ENCODE measurements at places on chromosomes 12 and 14.
A peak's percentile ranks its signal among the peaks of the same experiment; 100 is the strongest.

DNA sequence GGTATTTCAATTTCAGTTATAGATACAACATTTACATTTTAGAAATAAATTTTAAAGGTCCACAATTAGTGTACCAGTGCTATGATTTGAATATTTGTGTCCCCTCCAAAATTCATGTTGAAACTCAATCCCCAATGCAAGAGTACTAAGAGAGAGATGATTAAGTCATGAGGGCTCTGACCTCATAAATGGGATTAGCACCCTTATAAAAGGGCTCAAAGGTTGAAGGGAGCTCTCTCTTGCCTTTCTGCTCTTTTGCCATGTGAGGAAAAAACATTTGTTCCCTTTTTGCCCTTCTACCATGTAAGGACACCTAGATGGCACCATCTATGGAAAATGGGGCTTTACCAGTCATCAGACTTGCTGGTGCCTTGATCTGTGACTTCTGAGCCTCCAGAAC lies 25.8 kb upstream of the CNOT2 start:
- no peak for DNase-seq

GRCh38 chr12:51847643-51848325 lies 734 bp downstream of the FIGNL2 start:
- DNase-seq, result no peak

GRCh38 chr12:29707846-29708245 lies 75.9 kb downstream of the TMTC1 start:
- DNase-seq, result no peak

DNA sequence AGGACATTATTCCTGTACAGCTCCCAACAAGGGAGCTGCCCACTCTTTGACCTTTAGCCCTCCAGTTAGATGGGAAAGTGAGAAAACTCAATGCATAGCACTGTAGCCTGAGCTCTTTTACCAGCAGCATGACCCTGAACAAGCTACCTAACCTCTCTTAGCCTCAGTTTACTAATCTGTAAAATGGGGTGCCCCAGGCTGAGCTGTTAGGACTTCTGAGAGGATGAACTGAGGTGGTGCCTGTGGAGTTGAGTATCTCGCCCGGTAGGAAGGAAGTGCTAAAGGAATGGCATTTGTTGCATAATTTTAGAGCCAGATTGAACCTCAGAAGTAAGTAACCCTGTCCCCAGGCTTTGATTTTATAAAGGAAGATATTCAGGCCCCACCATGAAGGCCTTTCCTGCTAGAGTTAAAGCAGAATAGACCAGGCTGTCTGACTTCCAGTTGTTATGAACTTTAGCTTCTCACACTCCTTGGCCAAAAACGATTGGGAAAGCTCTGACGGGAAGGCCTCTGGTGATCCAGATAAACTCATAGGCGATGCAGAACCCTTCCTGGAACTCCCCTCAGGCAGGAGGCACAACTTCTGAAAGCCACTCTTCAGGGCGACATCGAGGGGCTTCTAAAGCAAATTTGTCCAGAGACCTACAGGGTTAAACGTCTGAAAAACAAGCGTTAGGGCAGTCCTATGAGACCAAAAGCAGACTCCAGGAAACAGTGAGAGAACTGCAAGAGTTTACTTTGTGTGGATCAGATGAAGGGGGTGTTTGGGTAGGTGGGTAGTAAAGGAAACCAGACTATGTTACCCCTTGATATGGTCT lies 2.5 kb upstream of the SERPINA10 start:
- no peak for DNase-seq

- DNase-seq, result no peak
Measured at GRCh38 chr14:22558221-22558913, 30.7 kb downstream of the DAD1 start.

GRCh38 chr14:77111021-77111420 lies 13.0 kb downstream of the CIPC start:
- DNase-seq, result no peak

GRCh38 chr12:107514887-107515445 lies 170.6 kb upstream of the PWP1 start:
- peak; percentile 9 for DNase-seq

GRCh38 chr14:33551963-33552362 lies 398.9 kb downstream of the EGLN3 start:
- no peak for DNase-seq

GRCh38 chr14:75562089-75562488 lies 16.3 kb upstream of the FLVCR2 start:
- DNase-seq, result peak; percentile 77

DNA sequence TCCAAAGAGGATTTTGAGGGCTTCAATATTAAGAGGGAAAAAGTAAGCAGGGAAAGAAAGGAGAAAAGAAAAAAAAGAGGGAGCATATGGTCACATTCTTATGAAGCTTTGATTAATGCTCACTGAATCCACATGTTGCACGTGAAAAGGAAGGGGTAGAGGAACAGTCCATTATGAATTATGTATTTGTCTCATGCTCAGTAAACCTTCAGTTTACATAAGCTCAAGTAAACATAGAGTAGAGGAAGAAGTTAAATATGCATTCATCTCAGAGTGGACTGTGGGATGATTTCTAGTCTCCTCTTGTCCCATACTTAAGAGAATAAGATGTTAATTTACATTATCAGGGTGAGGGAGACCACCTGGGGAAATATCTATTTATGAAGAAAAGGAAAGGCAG lies 334.5 kb downstream of the IPO8 start:
- DNase-seq, result no peak

DNA sequence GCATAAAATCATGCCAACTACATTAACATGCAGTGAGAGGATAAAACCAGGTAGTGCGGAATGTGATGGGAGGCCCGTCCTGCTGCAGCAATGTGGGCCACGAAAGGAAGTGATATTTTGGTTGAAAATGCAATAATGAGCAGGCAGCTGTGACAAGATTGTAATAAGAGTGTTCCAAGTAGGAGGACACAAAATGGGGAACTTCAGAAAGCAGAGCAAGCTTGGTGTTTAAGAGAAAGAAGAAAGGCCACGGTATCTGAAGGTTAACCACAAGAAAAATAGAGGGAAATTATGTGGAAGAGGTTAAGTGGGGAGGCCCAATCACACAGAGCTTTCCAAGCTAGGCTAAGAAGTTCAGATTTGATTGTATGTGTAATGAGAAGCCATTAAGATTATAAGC lies 34.3 kb downstream of the OVCH1 start:
- DNase-seq, result no peak

- no peak for DNase-seq
Measured at GRCh38 chr12:27003421-27004381, 10.5 kb downstream of the TM7SF3 start.

- DNase-seq, result no peak
Measured at GRCh38 chr12:131273291-131273845, 319.7 kb downstream of the ADGRD1 start.

- DNase-seq, result peak; percentile 40
Measured at GRCh38 chr12:38903596-38903995, 1.8 kb downstream of the CPNE8 start.

DNA sequence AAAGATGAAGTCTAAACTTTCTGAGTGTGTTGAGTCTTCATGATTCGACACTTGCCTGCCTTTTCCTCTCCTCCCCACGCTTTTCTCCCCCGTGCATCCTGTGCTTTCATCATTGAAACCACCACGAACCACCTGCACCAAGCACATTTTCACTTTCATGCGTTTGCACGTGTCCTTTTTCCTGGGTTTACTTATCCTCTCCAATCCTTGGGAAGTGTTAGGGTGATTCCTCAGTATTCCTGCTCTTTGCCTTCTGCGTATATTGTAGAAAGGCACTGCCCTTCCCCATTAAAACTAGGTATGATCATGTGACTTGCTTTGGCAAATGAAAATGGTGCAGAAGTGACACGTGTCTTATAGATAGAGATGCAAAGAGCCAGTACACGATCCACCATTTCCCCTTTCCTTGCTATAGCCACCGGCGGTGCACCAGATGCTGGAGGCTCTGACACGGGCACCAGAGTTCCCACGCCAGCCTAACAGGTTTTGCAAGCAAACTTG lies 106.6 kb downstream of the BRMS1L start:
- DNase-seq, result no peak

- DNase-seq, result peak; percentile 93
Measured at GRCh38 chr12:104750061-104750460, 208.0 kb downstream of the SLC41A2 start.

DNA sequence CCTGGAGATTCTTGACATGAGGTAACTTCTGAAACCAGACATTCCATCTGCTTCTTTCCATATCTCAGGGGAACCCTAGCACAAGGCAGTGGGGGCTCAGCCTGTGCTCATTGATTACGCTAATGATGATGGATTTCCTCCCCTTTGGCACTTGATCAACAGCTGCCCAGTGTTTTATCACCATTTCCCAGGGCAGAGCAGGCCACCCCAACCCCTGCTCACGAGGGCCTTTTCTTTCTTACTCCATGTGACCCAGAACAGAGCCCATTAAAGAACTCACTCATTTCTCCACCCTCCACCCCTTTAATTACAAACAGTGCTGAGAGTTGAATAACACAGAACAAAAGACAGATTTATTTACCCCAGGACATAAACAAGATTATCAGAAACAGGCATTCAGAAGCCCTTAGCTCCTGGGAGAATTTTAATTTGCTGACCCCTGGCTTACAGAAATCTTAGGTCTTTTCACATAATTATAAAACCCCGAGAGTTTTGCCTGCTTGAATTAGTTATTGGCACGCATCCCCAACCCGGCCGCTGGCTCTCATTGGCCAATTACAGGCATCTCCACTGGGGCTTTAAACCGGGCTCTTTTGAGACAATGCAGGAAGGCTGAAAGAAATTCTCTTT lies 32.0 kb upstream of the CCDC60 start:
- no peak for DNase-seq

DNA sequence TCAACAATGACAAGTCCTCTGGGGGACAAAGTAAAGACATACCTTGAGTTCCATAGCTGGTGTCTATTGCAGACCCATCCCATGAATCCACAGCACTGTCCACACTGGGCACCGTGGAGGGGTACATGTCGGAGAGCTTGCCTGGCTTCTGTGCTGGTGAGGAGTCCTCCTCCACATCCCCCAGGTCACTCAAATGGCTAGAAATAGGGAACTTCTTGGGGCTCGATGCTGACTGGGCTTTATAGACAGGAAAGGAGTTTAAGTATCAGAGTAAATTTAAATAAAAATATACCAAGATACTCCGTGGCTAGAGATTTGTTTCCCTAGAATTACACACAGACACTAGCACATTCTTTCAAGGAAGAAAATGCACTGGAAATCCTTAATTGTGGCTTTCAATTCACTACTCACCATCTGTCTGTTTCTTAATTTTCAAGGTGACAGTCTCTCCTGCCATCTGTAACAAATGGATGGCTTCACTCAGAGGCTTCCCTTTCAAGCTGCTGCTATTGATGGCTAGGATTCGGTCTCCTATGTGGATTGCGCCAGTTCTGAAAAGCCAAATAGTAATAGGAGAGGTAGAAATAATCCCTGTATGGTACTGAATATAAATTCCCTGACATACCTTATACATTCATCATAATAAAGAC lies 90.1 kb downstream of the HELB start:
- no peak for DNase-seq

DNA sequence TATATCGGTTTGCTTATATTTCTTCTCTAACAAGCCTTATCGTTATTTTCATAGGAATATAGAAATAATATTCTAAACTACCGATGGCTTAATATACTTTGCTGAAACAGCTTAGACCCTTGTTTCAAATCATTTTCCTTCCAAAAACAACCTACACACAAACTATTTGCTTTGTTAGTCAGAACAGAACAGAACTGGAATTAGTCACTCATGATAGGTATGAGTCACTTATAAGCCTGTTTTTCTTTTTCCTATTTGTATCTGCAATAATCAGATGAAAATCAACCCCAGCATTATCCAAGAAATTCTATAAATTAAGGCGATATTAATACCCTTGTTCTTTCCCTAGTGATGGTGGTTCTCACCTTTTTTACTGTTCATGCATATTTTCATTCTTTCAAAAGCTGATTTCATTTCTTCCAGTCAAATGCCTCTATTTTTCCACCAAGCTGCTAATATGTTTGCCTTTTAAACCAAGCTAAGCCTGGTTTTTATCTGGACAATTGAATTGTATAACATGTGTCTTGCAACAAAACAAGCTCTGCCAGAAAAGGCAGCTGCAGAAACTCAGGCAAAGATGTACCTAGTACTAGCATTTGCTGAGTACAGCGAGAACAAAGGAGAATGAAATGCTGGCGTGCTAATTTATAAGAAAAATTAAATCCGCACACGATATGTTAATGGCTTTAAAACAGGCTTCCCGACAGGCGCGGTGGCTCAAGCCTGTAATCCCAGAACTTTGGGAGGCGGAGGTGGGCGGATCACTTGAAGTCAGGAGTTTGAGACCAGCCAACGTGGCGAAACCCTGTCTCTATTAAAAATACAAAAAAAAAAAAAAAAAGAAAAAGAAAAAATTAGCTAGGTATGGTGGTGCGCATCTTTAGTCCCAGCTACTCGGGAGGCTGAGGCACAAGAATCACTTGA lies 1418.2 kb downstream of the AACS start:
- DNase-seq, result no peak

- peak; percentile 97 for DNase-seq
Measured at GRCh38 chr12:111775205-111776193, 8.8 kb downstream of the ALDH2 start.

GRCh38 chr12:89051065-89051677 lies 301.1 kb downstream of the DUSP6 start:
- DNase-seq, result peak; percentile 74

GRCh38 chr14:80987235-80988032 lies 32.0 kb downstream of the TSHR start:
- DNase-seq, result peak; percentile 72

GRCh38 chr12:104360983-104361707 lies 57.6 kb downstream of the EID3 start:
- no peak for DNase-seq

DNA sequence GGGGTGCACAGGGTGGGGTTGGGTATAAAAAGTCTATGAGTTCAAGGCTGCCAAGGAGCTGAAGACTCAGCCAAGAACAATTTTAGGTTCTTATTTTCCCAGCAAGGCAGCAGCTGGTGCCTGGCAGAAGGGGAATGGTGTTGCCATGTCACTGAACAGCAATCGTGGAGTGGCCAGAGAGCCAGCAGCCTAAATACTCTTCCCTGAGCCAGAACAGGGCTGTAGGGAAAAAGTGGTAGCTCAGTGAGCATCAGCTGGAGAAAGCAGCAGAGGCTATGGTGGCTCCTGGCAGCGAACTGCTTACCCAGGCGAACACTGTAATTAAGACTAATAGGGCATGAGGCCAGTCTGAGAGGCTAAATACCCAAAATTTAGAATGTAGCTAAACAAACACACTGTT lies 334.9 kb downstream of the RMST start:
- DNase-seq, result no peak

GRCh38 chr14:99792551-99793212 lies 531 bp upstream of the EML1 start:
- DNase-seq, result no peak

GRCh38 chr14:74601982-74602381 lies 10.1 kb downstream of the LTBP2 start:
- DNase-seq, result no peak

- DNase-seq, result no peak
Measured at GRCh38 chr12:52164624-52165023, 27.2 kb downstream of the KRT80 start.

- DNase-seq, result peak; percentile 1
Measured at GRCh38 chr14:66638689-66639088, 130.7 kb downstream of the GPHN start.

GRCh38 chr12:70660620-70661219 lies 23.5 kb upstream of the PTPRB start:
- DNase-seq, result peak; percentile 15

- DNase-seq, result no peak
Measured at GRCh38 chr12:716506-716905, 35.9 kb upstream of the WNK1 start.
